ENCODE measurements at places on chromosomes 1 and 21. TPM values are rescaled to one million over a fixed set of nuclear protein-coding genes. Genes with fewer than 3 reads are reported as not detected.

Gene GJB3
- not detected for polyA plus RNA-seq

Gene FAM163A
- polyA plus RNA-seq, result 0.72 TPM

Gene FCRL3
- polyA plus RNA-seq, result 0.19 TPM

Gene NBPF11
- polyA plus RNA-seq, result 25.6 TPM

Gene REN
- polyA plus RNA-seq, result 0.31 TPM

Gene CYP4A11
- polyA plus RNA-seq, result not detected
